ENCODE measurements at places on chromosomes 16 and 17. TPM values are rescaled to one million over a fixed set of nuclear protein-coding genes. Genes with fewer than 3 reads are reported as not detected.

BIRC5 gene
- 0.69 TPM for total RNA-seq

C16orf96 gene
- 0.07 TPM for total RNA-seq

CBLN1 gene
- total RNA-seq, result 1.0 TPM

DNA sequence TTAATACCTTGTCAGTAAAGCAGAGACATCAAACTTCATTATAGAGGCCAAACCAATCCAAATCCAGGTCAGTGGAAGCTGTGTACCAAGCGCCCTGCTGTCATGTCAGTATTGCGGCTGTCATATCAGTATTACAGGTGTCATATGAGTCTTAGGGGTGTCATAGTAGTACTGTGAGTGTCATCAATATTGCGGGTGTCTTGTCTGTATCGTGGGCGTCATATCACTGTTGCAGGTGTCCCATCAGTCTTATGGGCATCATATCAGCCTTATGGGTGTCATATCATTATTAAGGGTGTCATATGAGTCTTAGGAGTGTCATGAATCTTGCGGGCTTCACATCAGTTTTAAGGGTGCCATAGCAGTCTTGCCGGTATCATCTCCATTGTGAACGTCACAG is 6.0 kb upstream of the PRDM7 start:
- no peak for DNase-seq

- no peak for DNase-seq
Measured at GRCh38 chr17:13475574-13476223, 126.0 kb downstream of the HS3ST3A1 start.
